ENCODE measurements at places on chromosomes 6 and 20.

DNA sequence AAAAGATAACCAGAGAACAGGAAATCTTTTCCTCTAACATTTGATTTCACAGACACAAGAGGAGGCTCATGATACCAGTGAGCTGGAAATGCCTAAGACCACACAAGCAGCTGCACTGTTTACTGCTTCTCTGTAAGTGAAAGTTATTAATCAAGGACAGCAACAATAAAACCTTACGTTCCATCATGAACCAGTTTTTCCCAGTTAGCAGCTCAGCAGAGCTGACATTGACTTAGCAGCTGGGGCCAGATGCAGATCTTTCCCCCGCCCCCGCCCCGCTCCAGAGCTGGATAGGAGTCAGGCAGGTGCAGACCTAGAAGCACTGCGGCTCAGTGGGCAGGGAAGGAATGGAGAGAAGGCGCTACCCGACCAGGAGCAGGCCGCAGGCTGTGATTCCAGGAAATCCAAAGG, 275.2 kb downstream of the GMDS start:
- no peak for DNase-seq

DNA sequence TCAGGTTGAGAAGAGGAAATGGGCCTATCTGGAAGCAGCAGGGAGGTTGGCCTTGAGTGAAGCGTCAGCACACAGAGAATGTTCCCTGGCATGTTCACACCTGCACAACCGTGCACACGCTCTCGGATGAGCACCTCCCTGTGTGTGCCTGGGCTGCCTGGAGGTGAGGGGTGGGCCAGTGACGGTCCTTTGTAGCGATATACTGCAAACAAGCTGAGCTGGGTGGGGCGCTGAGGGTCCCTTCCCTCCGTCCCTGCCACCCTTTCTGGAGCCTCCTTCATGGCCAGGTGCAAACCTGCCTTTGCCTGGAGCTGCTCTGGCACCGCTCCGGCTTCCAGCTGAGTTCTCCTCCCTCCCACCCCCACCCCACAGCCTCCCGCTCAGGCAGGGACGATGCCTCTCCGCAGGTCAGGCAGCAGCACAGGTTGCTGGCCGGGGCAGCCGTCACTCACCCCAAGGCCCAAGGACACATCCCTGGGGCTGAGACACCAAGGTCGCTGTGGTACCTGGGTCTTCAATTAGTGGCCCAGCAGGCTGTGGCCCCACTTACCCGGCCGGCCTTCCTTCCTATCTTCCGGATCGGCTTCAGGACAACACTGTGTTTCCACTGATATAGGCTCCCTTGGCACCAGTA, 111.6 kb downstream of the ERMARD start:
- no peak for DNase-seq

- no peak for DNase-seq
Measured at GRCh38 chr6:118468682-118469465, 79.2 kb upstream of the PLN start.

- DNase-seq, result no peak
Measured at GRCh38 chr6:125631165-125631564, 118.3 kb upstream of the HEY2 start.

DNA sequence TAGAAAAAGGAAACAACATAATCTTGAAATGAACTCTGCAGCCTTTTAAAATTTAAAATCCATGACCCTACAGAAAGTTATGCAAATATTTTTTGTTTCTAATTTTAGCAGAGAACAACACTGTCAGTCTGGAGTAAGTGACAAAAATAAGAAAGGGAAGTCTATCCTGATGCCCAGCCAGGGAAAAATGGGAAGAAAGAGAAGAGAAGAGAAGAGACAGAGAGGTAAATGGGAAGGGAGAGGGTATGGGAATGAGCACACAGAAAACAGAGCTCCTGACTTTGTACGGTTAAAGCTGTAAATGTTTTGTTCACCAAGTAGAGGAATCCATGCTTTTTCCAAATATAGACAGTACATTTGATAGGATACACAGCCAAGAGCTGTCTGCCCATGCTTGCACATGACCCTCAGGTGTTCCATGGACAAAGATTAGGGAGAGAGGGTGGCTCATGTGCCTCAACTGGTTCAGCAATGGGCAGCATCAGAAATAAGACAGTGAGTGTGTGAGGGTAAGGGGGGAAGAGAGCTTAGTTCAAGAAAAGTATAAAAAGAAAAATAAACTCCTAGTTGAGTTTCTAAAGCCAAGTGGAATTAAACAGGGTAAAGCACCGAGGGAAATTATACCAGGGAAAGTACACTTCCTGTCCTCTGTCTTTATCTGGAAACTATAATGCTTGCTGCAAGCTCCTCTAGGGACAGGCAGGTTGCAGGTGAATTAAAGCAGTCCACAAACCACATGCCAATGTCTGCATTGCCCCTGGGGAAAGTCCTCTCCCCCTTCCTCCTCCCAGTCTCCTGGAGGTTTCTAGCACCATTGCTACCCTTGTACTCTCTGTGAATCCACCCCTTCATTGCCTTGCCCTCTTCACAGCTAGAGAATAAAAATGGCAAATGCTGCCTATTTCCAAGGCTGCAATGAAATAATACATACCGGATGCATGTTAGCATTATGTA, 30.0 kb downstream of the MAP3K5 start:
- DNase-seq, result no peak

- DNase-seq, result no peak
Measured at GRCh38 chr6:44100088-44100550, 27.1 kb downstream of the MRPL14 start.

DNA sequence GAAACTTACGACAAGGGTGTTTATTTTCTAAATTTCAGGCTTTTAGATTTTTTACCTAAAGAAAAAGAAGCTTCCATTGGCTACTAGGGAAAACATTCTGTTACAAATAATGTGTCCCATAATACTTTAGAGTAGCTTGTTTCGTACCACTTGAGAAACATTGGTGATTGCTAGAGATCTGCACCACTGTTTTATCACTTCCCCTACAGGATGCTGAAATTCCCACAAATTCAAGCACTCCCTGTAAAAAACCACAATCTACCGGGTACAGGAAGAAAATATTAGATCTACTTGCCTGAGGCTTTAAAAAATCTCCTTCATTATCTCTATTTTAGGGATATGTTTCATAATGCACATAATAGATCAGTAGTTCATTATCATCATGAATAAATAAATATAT, 29.9 kb downstream of the SEL1L2 start:
- no peak for DNase-seq

GRCh38 chr6:170159022-170159965, 131.6 kb downstream of the DLL1 start:
- no peak for DNase-seq

GRCh38 chr6:141758430-141758829, 374.3 kb upstream of the GJE1 start:
- no peak for DNase-seq

DNA sequence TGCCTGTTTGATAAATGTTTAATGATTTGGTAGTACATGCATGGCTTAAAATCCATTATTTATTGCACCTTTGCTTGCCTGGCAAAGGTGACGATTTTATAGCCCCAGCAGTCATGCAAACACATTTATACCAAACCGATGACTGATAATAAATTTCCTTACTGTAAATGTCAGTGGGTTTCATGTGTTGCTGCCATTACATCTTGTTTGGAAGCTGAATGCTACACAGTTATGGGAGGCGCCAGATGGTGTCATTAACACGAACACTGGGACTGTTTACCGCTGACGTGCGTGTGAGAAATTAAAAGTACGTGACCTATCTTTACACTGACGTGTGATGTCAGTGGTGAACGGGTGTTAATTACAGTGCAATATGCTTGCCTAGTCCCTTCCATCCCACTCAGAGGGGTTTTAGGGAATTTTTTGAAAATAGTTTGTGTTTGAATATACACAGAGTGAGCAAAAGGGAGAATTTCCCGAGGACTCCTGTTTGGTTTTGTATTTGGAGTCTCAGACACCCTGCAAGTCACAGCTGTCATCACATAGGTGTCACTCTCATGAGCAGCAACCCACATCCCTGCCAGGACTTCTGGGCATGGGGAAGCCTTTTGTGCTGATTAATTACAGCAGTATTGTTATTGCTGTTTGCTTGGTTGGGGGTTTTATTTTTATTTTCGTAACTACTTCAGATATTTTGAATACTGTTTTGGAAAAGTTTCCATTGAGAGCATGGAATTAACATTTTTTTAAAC, 151.8 kb upstream of the INSM1 start:
- no peak for DNase-seq

DNA sequence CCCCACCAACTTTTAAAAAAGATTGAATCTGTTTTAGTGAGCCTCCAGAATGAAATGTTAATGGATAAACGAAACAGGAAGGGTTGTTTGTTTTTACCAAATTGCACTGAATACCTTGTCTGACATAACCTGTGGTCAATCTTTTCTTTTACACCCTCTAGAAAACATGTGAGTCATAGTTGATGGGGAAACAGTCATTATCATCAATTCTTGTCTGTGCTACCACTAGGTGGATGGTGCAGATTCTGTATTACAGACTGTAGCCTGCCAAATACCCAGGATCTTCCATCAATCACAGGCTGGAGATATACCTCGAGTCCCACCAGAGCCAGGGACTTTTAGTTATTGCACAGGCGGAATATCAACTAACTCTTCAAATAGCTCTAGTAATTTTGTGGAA, 29.5 kb upstream of the PKIB start:
- DNase-seq, result no peak

DNA sequence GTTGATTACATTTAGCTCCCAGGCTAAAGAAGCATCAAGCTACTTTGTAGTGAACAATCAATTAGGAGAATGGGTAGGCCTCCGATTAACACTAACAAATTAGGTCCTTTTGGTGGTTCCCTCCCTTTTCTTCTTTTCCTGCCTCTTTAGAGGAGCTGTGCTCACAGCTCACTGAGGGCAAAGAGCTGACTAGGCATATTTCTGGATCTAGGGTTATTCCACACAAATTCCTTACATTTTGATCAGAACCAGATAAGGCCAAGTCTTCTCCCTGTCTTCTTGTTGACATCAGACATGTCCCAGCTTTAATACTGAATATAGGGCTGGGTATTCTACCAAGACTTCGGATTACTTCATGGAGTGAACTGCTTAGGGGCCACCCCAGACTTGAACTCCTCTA, 119.1 kb downstream of the PKHD1 start:
- DNase-seq, result no peak

- DNase-seq, result no peak
Measured at GRCh38 chr20:60016406-60016805, 58.2 kb downstream of the CDH26 start.

All from stimulated activated CD8-positive, alpha-beta memory T cell treated with anti-CD3 and anti-CD28 coated beads, Interleukin-4, amount 100 ng/mL, for 4 hours (primary cell).